ENCODE measurements at places on chromosomes 16 and 17.

DNA sequence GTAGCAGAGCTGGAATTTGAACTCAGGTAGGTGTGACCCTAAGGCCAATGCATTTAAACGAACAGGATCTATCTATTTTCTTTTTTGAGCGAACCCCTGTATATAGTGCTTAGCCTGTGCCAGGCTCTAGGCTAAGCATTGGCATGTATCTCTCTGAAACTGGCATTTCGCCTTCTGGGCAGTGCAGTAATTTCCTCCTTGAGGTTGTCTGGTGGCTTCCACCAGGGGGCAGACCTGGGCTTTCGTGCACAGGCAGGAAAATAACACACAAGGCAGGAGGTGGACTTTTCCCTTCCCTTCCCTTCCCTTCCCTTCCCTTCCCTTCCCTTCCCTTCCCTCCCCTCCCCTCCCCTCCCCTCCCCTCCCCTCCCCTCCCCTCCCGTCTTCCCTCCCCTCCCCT, 34.4 kb upstream of the PRKCB start:
- peak; percentile 62 for DNase-seq

DNA sequence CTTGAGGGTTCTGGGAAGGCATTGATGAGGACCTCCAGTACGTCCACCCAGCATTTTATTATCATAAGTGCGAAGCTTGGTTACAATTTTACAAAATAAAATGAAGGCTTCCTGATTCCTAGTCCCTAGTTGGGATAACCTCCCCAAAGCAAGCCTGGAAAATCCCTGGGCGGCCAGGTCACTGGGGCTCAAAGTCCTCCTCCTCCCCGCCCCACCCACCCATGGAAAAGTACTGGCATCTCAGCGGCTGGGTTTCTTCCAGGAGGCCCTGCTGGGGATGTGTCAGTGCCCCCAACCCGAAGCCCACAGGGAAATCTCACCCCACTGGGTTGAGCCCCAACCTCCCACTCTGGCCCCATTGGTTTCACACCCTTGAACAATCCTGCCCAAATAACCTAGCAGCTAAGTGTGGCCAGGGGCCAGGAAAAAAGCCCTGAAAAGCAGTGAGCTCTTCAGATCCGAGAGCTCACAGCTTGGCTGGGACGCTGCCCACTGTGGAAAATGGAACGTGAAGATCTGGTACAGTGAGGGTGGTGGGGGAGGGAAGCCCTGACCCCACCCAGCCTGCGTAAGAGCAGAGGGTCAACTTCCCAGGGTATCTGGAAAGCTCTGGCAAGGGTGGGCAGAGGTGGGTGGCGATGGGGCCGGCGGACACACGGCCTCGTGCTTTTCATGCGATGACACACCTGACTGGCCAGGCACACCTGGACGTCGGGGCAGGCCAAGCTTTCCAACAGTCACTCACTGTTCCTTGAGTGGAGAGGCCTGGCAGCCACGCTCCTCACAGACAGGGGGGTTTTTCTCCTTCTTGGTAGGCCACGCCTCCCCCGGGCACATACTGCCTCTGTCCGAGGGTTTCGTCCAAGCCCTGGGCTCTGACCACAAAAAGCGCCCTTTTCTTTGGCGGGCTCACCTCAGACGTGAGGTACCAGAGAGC, 324.5 kb downstream of the SOX9 start:
- no peak for DNase-seq

GRCh38 chr17:81025741-81026129, 9.2 kb upstream of the BAIAP2 start:
- no peak for DNase-seq

DNA sequence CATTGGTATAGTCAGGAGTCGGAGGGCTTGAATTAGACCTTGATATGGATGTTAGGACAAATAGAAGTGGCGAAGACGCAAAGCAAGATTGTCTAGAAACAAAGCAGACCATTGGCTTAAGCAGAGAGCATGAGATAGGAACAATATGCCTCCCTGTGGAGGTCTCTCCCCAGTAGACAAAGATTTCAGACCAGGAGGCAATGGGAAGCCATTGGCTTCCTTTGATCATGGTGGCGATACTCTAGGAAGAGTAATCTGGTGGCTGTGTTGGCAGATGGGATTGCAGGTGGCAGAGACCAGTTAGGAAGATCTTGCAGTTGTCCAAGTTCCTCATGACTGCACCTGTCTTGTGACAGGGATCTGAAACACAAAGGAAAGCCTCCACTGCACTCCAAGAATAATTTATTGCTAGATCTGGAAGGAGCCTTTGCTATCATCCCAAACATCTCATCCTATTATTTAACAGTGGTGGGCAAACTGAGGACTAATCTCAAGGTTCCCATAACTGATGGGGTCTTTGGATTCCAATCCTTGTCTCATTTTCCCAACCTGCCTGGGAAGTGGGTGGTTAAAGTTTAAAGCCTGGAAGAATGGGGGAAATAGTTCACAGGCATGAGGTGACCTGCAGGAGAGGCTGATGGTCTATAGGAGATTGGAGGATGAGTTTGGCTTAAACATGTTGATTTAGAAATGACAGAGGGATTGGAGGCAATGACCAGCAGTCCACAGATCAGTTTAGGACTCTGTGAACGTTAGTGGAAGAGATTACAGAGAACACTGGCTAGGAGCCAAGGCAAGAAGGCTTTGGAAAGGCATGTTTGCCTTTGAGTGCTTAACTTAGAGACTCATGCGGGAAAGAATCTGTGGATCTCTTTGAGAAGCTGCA, 37.0 kb downstream of the HLF start:
- no peak for DNase-seq

DNA sequence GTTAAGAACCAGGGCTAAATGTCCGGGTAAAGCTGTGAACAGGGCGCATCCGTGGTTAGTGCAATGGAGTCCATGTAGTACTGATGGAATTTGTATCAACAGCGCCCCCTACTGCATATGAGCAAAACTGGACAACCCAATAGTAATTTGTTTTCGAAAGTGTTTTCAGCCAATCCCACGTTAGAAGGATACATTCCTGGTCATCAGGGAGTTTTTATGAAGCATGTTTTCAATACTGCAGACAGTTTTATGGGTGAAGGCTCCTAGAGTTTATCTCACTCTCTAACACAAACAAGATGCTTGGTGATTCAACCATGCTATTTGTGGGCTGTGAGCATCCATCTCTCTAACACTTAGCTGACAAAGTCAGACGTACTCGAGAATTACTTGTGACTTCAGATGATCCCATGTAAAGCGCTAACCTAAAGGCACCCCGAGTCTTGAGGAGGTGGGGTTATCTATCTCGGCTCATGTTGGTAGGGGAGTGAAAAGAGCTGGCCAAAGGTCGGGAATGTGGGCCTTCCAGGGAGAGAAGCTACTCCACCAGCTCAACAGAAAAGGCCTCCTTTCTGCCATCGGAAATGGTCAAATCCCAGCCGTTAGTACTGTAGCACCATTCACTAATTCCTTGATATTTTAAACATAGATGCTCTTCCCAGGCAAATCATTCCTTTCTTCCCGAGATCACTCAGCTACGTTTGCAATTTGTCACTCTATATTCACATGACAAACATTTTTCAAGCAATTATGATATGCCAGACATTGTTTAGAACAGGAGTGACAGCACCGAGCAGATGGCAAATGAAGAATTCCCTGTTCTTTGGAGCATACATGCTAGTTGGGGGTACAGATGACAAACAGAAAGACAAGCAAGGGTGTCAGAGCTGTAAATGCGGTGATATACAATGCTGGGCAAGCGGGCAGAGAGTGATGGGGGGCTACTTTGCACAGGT, 46.9 kb upstream of the HNF1B start:
- peak; percentile 45 for DNase-seq

- no peak for DNase-seq
Observed at GRCh38 chr17:70604854-70605253, 435.5 kb downstream of the KCNJ2 start.

- DNase-seq: no peak
Observed at GRCh38 chr16:56457927-56458470, 6.6 kb downstream of the OGFOD1 start.

DNA sequence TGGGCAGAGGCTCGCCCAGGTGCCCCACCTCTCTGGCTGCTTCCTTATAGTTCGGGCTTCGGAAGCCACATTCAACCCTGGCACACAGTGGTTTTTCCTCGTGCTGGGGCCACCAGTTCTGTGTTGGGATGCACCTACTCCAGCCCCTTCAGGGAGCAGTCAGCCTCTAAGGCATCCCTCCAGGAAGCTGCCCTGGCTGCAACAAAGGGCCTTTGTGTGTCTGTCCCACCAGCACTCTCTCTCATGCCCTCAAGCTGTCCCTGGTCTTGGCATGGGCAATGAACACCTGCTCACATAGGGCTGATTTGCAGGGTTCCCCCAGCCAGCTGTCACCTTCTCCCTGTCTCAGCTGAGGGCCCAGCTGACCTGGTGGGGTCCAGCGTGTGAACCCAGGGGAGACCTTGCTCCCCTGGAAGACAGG, 754 bp upstream of the NOXO1 start:
- DNase-seq: no peak

- no peak for DNase-seq
Observed at GRCh38 chr17:39678340-39679116, 9.3 kb downstream of the PGAP3 start.

- no peak for DNase-seq
Observed at GRCh38 chr17:31535581-31535981, 144.1 kb downstream of the RAB11FIP4 start.

DNA sequence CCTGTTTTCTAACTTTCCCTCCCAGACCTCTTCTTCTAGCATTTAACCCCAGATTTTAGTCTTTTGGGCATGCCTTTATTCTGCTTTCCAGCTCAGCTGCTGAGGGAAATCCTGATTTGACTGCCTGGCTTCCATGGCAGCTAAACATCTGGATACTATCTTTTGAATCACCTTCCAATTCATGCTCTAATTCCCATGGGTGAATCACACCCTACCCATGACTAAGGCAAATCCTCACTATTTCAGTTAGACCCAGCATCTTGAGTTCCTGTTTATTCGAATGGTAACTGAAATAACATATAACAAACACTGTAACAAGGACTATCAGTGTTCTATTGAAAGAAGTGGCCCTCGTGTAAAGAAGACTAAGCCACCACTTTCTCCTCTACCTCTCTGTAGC, 29.8 kb downstream of the CA10 start:
- DNase-seq: no peak

GRCh38 chr16:471353-472198, 46.1 kb downstream of the RAB11FIP3 start:
- no peak for DNase-seq

- DNase-seq: no peak
Observed at GRCh38 chr17:17703140-17703919, 22.1 kb downstream of the RAI1 start.

- peak; percentile 75 for DNase-seq
Observed at GRCh38 chr17:76772842-76773525, 35.1 kb downstream of the MFSD11 start.

- no peak for DNase-seq
Observed at GRCh38 chr16:8396463-8396862, 193.8 kb downstream of the TMEM114 start.

- DNase-seq: peak; percentile 73
Observed at GRCh38 chr17:28743243-28744103, at the start of gene TRAF4. Gene TRAF4, plus strand, starts transcription at chr17:28744011. Its CDS starts 102 bp downstream, at chr17:28744113.

GRCh38 chr17:81186203-81186602, 20.2 kb upstream of the AATK start:
- DNase-seq: no peak

- no peak for DNase-seq
Observed at GRCh38 chr16:19549673-19550072, 5.8 kb upstream of the VPS35L start.

GRCh38 chr16:47493381-47494337, 32.5 kb downstream of the PHKB start:
- no peak for DNase-seq

DNA sequence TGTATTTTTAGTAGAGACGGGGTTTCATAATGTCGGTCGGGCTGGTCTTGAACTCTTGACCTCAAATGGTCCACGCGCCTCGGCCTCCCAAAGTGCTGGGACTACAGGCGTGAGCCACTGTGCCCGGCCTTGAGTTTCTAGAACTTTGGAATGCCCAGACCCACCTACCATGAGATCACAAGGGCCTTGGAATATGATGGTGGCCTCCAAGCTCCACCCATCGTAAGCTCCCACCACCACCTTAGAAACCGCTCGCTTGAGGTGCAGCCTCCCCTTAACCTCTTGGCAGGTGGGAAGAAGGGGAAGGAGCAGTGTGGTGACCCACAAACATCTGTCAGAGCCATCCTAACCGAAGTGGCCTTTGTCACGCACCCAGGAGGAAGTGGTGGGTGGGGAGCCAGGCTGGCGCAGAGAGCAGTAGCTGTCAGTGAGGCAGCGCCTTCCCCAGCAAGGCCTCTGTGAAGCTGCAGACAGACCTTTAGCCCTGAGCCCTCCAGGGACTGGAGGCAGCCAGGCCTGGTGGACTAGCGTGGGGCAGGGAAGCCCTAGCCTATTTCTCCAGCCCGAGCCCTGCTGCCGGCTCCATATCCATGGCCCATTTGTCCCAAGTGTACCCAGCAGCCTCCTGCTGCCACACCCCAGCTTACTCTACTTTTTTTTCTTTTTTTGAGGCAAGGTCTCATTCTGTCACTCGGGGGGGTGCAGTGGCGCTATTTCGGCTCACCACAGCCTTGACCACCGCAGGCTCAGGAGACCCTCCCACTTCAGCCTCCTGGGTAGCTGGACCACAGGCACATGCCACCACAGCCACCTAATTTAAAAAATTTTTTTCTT, 13.1 kb upstream of the SEPHS2 start:
- DNase-seq: peak; percentile 76

DNA sequence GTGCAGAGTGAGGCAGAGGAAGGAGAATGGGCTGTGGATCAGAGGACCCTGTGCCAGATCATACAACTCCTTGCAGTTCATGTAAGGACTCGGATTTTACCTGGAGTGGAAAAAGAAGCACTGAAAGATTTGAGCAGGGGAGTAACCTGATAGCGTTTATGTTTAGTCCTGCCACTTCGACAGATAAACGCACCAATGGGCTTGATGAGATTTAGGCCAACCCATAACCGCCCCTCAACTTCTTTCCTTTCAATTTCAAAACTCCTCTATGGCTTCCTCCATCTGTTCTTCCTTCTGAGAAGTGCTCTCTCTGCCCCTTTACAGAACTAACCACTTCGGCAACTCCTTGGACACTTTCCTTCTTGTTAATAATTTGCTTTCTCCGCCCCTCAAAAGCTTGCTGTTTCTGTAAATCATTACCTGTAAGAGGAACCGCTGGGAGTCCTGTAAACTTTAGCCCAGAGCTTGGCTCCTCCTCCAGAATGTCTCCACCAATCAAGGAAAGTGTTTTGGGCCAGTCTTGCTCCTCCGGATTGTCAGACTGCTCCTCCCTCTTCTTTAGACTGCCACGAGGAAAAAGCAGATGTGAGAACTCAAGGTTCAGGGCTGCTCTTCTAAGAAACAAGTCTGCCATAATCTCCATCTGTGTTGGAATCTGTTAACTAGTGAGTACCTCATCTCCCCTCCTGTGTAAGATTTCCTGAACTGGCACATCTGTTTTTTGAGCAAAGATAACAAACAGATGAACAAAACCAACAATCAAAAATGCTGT, at the start of gene ACSM3:
TSS of gene ACSM3 (plus strand) at position 554 of the 772 bp plus-strand sequence. CDS start 6,021 bp downstream, outside the sequence.
- DNase-seq: peak; percentile 76

- no peak for DNase-seq
Observed at GRCh38 chr17:15909481-15909991, 35.4 kb upstream of the ADORA2B start.

Measured in central memory CD4-positive, alpha-beta T cell (primary cell).